Hematopoietic multipotent progenitor cell (in vitro differentiated cells): ENCODE measurements at places on chromosomes 13 and 19. TPM values are rescaled to one million over a fixed set of nuclear protein-coding genes. Genes with fewer than 3 reads are reported as not detected.

Gene TIMM44
- total RNA-seq: 44.7 TPM

Gene TEX101
- total RNA-seq: not detected

Gene SLC25A41
- not detected for total RNA-seq

Gene CEACAM7
- total RNA-seq: not detected

Gene CLIP3
- total RNA-seq: 13.7 TPM

Gene POU2F2
- total RNA-seq: 5.7 TPM

Gene IFI30
- 25.0 TPM for total RNA-seq

Gene SPRY2
- total RNA-seq: 17.0 TPM

Gene NMRK2
- not detected for total RNA-seq

Gene ERVV-1
- total RNA-seq: under 0.01 TPM

Gene ARHGAP35
- 22.1 TPM for total RNA-seq

Gene ZNF726
- total RNA-seq: 9.7 TPM

Gene GDF15
- 0.27 TPM for total RNA-seq

Gene MCEMP1
- 0.27 TPM for total RNA-seq

Gene ANGPTL8
- not detected for total RNA-seq

Gene NLRP4
- total RNA-seq: not detected
